Fibroblast of lung (primary cell): ENCODE measurements at places on chromosomes 7 and 10.

DNA sequence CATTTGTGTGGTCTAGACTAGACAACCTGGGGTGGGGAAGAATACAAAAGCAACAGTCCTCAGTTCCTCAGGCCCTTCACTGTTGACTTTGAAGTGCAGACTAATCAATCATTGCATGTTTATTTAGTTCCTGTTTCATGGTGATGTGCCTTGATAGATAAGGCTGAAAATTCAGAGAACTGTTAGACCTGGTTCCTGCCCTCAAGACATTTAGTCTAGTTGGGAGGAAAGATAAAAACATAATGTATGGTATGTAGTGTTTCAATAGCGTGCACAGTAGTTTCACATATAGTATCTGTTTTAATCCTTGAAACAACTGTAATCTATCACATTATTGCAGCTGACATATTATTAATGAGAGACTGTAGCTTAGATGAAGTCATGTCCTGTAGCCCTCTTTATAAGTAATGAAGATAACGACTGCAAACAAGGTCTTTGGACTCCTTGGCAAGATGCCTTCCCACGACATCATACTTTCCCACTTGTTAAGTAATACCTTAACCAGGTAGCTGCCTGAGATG lies 124.0 kb downstream of the CELF2 start:
- DNase-seq, result no peak

DNA sequence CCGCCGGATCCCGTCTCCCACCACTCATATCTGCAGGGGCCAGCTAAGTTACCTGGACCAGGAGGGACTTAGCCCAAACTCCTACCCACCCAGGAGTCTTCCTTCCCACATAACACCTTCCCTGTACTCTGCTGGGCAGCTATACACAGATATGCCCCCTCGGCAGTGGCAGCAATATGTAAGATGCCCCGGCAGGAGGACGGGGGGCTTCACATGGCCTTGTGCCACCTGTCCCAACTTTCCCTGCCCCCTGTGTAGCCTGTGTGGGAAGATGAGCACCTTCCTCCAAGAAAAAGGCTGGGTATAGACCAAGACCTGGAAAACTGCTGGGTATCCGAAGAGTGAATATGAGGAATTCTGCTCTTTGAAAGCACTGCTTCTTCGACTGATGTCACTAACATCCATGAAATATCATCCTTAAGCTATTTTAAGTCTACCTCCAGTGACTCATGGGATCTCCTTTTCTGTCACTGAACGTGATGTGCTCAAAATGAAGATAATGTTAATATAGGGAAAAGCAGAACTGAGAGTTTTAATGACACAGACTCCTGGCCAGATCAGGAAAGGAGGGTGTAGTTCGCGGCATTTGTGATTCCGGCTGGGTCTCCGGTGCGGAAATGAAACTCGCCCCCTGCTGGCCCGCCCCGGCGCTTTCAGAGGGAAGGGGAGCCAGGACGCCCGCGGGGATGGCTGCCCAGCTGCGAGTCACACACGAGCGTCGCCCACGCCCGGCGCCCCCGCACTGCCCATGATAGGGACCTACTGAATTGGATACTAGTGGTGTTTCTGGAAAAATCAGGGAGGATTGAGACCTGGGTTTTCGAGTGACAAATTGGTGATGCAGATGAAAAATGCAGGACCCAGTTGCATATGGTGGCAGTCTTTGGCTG lies 256.9 kb upstream of the NFE2L3 start:
- DNase-seq, result peak; percentile 11

- peak; percentile 78 for DNase-seq
Measured at GRCh38 chr7:47666164-47666862, 84.4 kb upstream of the TNS3 start.

DNA sequence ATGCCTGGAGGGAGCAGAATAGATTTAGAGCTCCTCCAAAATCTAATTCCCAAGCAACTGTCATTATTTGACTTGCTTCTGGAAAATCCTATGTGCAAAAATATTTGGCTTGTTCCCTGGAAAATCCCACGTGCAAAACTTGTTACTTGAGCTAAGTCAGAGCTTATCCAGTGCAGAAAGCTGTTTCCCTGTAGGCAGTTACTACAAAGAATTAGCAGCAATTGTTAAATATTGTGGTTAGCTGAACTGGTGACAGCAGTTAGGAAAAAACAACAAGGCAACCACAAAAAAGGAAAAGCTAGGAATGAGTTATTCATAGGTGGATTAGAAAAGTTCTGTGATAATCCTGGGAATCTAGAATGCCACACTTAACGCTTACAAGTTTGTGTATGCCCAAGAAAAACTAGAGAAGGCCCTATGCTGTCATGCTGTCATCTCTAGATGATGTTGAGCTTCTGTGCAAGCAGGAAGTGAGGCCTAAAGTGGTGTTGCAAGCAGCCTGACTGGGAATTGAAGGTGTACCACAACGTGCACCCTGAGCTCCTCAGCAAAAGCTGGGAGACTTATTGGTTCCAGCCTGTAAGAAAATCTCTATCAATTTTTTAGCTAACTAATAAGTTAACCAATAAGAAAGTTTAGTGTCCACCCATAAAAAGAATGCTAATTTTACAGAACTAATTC lies 738.6 kb upstream of the LRRTM3 start:
- DNase-seq, result no peak

DNA sequence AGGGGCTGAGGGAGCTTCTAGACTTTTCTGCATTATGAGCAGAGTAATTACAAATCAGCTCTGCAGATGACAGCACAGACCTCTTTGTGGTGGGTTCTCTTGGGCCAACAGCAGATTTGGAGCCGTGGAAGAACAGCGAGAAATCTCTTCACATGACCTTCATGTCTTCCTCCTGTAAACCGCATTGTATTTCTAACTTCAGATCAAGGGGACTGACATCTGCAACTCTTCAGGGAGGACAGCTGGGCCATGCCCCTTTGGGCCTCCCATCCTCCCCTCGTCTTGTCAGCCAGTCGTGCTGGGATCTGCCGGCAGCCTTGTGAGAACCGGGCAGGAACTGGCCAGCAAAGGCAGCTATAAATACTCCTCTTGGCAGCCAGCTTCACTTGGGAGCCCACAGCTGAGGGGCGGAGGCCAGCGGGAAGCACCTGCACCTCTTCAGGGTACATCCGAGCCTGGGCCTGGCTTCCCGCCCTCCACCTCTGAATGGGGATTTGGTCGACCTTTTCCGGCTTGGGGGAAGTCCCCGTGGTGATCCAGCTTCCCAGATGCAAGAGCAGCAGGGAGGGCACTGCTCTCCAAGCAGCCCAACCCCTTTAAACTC lies 54.7 kb downstream of the STEAP1B start:
- peak; percentile 68 for DNase-seq

DNA sequence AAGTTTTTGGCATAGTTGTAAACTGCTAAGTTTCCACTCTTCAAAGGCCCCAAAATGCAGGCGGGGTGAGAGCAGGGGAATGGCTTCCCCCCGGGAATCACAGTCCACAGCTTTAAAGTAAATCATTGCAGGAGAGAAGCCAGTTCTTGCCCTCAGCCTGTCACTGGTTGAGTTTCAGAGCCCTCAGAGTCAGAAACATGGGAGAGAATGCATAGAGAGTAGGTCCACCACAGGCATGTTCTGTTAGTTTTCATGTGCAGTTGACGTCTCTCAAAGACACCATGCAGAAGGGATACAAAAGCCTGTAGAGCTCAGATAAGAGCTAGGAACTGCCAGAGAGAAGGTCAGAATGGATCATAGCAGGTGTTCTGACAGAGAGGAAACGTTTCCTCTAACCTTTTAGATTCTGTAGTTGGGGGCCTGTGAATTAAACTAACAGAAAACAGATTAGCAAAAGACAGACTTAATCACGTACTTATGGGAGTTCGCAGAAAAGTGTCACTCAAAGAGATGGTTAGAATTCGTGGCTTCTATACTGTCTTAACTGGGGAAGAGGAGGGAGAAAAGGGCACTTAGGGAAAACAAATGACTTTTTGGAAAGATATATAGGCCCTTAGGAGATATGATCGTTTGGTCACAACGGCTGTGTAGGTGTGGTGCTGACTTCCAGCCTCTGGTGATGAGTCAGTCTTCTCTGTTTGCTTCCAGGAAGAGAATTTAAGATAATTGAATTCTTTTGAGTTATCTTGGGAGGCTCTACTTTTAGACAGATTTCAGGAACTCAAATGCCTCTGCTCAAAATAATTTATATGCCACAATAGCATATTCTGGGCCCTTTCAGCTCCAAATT lies 48.0 kb upstream of the MSRB2 start:
- DNase-seq, result peak; percentile 12
